ENCODE measurements at places on chromosomes 2 and 18.

DNA sequence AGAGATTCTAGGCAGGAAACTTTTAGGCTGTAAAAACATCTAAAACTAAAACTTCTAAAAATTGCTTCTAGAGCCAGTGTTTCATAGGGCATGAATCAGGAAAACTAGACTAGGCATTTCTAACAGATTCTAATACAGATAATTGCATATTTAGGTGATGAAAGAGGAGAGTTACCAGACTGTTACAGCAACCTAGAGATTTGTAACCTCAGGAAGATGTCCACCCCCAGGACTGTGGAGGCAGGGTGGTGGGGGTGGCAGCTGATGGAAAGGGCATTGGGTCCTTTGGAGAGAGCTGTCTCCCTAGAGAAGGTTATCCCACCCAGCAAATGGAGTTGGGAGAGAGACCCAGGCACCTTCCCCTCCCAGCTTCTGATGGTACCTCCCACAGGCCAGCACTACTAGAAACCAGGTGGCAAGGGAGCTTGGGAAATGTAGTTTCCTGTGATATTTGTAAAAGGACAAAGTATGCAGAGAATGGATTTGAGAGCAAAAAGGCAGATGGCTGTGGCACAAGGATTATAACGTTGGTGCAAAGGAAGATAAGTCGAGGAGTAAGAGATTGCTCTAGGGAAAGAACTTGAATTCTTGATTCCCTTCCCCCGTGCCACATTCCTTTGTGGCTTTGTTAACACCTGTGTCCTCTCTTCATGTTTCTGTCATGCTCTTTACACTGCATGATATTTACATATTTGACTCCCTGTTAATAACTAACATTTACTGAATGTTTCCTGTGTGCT is 75.6 kb upstream of the MGAT5 start:
- DNase-seq = peak; percentile 24

DNA sequence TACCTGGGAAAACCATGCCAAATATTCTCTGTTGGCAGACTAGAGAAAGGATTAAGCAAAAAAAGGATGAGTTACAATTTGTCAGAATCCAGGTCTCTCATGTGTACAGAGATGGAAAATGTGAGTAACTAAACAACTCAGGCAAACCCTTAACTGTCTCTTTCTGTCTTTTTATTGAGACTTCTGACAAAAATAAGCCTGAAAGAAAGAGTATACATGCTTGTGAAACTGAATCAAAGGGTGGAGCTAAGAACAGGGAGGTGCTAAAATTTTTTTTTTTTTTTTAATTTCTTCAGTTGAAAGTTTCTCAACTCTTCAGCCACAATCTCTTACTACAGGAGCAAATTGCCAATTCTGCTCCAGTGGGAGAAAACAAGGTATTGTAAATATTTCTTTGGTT is at the start of gene SERPINB10:
SERPINB10 (plus strand) TSS at position 295 of the 400 bp plus-strand sequence. CDS start 7,553 bp downstream, outside the sequence.
- no peak for DNase-seq

GRCh38 chr2:208479342-208479741 is 72.8 kb downstream of the PTH2R start:
- DNase-seq = no peak

- no peak for DNase-seq
Observed at GRCh38 chr2:104841744-104842143, 12.2 kb upstream of the POU3F3 start.

DNA sequence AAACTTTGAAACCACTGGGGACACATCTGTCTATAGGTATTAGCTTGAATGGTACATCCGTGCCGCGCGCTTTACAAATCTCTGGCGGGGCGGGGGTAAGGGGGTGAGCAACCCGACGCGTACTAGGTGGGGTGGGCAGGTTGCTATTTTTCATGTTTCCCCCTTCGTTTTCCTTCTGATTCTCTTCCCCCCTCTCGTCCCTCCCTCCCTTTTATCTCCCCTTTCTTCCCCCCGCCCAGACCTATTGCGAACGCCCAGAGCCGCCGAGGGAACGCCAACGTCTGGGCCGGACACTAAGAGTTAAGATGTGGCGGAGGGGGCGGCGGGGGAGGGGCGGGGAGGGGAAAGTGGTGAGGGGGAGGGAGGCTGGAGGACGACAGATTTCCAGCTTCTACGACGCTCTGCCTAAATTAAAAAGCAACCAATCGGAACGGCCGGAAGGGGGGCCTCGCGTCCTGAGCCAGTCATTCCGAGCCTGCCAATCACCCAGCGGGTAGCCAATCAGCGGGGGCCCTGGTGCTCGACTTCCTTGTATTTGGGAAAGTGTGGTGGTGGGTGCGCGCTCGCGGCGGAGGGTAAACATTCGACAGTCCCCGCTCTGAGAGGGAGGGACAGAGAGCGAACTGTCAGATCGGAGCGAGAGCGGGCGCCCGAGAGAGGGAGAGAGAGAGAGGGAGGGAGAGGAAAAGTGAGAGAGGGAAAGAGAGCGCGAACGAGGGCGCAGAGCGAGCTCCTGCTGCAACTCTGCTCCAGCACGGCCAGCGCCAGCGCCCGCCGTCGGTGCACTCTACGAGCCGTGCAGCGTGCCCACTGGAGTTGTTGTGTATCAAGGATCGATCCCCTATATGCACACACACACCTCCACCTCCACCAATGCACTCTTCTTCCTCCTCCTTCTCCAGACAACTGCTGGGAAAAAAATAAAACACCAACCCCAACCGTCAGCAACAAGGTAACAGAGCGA is at the start of gene POU3F3:
POU3F3 (plus strand) TSS at position 582 of the 964 bp plus-strand sequence. CDS start 1,396 bp downstream, outside the sequence.
- DNase-seq = peak; percentile 69

GRCh38 chr2:20537423-20538307 is 90.8 kb downstream of the RHOB start:
- DNase-seq = no peak

DNA sequence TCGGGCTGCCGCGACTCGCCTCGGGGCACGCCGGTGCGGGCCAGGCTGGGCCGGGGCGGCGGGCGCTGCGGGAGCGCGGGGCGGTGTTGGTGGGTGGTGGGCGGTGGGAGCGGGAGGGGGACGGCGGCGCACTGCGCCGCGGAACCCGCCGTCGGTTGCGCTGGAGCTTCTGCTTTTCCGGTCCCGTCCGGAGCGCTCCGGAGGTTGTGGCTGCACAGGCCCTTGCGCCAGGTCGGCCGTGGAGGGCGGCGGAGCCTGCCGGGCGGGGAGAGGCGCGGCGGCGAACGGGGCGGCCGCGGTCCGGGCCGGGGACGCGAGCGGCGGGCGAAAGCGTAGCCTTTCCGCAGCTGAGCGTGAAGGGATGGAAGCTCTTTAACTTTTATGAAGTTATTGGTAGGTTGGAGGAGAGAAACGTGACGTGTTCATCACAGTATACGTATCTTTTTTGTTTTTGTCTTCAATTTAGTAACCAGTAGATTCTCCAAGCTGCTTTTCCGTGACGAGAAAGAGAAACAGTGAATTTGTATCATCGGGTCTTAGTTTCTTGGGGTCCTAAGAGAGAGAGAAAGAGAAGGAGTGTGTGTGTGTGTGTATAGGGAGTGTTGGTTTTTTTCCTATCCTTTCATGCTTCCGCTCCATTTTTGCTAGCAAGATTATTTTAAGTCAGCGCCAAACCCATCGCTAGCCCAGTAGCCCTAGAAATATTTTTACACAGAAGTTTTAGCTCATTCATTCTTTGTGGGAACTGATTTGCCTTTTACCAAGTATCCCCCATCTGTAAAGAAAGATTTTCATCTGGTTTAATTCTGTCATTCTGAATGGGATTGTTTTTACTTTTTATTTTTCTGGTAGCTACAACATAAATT is 535 bp downstream of the ATG4B start:
- DNase-seq = peak; percentile 33

- no peak for DNase-seq
Observed at GRCh38 chr18:926946-927345, 22.3 kb downstream of the ADCYAP1 start.

DNA sequence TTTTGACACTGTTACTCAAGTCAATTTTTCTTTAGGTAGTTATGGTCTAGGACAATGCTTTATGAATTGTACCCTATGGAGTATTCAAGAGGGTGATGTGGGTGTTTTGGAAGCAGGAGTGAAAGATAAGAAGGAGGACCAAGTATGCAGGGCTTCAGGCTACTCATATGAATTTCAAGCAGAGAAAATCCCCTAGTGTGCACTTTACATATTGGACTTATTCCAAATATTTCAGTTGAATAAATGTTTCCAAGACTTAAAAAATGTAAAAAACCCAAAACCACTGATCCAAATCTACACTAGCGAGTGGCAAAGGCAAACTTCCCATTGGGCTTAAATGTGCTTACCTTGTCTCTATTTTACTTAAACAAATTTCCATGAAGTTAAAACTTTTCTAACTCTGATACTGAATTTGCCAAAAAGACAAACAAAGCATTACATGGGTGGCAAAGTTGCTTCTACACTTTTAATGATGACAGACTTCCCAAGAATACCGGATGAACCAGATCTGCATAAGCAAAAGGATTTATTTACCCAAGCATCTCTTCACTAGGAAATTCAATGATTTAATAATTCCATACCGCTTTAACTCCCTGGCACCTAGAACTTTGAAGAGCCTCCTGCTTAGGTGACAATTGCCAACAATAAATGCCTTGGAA is 1233.5 kb upstream of the NXPH2 start:
- DNase-seq = no peak

GRCh38 chr2:217662984-217663602 is 339.7 kb downstream of the TNS1 start:
- DNase-seq = peak; percentile 29

DNA sequence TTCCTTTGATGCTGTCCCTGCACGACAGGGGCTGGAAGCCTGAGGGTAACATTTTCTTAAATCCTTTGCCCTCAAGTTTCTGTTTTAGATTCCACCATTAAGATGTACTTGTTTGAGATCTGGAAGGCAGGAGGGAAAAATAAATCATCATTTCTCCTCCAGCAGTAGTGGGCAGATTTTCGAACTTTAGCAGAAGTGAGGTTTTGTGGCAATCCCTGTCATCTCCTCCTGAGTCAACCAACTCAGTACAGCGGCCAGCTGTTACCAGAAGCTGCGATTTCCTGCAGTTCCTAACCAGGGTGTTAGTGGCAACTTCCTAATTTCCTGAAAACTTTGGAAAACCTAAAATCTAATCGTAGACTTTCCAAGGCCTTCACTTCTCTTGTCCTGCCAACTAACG is 517.2 kb upstream of the ACVR2A start:
- peak; percentile 11 for DNase-seq

- no peak for DNase-seq
Observed at GRCh38 chr18:70028734-70029133, 81.1 kb upstream of the CD226 start.

GRCh38 chr2:67394734-67395133 is 2.4 kb upstream of the ETAA1 start:
- peak; percentile 51 for DNase-seq

- DNase-seq = no peak
Observed at GRCh38 chr2:31053929-31054782, 84.1 kb downstream of the GALNT14 start.

- no peak for DNase-seq
Observed at GRCh38 chr2:209974576-209974975, 27.9 kb upstream of the RPE start.

- peak; percentile 54 for DNase-seq
Observed at GRCh38 chr2:191714925-191715324, 37.0 kb downstream of the NABP1 start.

- DNase-seq = peak; percentile 67
Observed at GRCh38 chr2:173555833-173556232, 201.2 kb downstream of the CDCA7 start.

GRCh38 chr18:37662546-37663339 is 97.1 kb upstream of the CELF4 start:
- no peak for DNase-seq

DNA sequence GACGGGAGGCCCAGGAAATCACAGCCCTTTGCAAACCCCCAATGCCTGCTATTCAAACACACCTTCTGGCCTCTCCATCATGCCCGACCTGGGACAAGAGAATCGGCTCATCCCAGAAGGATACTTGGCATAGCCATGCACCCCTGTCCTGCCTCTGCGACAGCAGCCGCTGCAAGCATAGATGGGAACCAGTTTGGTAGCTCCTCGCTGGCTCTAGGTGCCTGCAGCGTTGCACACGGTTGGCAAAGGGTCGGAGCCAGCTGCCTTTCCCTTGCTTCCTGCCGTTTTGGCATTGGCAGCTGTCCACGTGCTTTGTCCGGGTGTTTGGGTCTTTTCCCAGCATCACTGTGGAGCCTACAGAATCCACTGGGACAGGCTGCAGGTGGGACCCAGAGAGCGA is 76.9 kb downstream of the TWIST2 start:
- no peak for DNase-seq

GRCh38 chr2:27906074-27906473 is 15.5 kb downstream of the BABAM2 start:
- no peak for DNase-seq

DNA sequence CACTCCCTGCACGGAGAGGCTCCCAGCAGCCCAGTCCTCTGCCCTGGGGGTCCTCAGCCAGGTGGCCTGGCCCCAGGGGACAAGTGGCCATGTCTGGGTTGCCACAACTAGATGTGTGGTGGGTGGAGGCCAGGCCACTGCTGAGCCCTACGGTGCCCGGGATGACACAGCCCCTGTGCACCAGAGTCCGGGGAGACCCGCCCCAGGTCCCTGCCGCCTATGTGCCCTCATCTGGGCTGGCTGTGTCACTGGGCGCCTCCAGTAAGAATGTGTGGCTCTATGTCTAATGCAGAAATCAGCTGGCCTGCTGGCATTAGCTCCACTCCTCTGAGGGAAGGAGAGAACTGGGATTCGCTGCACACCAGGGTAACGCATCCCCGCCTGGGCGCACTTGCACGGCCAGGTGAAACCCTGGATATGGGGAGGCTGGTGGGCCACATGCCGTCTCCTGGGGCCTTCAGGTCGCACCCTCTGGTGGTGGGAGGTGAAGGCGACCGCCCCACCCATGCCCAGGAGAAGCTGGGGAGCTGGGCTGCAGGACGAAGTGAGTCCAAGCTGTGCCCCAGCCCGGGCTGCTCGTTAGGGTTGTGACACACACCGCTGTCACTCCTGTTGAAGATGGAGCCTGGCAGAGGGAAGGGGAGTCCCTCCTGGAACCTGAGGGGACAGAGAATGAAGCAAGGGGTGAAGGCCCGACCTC is 136.1 kb downstream of the PTGR3 start:
- DNase-seq = no peak

DNA sequence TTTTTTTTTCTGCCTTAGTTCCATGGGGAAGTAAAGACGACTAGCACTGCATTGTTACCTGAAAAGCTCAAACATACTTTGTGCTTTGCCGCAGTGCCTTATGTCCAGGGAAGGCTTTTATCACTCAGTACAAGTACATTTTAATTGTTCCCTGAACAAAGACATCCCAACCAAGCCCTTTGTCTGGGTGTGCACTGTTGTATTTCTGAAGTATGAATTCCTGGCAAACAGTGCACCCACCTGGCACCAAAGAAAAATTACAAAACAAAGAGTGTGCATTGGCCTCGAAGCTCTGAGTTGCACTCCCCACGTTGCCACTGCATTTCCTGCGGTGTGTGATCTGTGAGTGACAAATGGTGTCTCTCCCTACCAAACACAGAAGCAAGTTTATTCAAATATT is 858.5 kb upstream of the PIK3C3 start:
- peak; percentile 76 for DNase-seq

DNA sequence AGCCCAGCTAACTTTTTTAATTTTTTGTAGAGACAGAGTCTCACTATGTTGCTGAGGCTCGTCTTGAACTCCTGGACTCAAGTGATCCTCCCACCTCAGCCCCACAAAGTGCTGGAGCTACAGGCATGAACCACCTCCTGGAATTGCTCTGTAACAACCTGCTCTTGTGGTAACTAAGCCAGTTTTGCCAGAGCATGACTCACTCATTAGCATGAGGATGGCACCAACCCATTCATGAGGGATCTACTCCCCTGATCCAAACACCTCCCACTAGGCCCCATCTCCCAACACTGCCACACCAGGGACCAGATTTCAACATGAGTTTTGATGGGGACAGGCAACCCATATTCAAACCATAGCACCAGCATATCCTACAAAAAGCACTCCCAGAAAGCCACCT is 348.9 kb upstream of the RAB12 start:
- no peak for DNase-seq

- no peak for DNase-seq
Observed at GRCh38 chr2:98472132-98472650, 27.5 kb downstream of the INPP4A start.

All from choroid plexus epithelial cell (primary cell).